ENCODE measurements at places on chromosomes 12 and 14.

DNA sequence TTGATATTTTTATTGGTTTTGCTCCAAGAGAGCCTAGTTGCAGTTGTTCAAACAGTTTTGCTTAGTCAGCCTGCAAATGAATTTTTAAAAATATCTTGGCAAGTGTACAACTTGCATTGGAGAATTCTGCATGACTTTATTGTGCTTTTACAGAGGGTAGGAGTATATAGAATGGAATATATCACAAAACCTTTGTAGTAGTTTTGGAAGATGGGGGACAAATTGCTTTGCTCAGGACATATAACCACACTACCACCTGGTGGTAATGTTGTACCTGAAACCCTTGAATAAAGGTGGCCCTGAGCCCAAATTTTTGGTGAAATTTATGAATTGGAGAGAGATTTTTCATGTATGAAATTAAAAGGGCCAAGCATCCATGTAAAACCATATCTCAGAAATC lies 645.2 kb downstream of the MED13L start:
- no peak for DNase-seq

- DNase-seq = no peak
Measured at GRCh38 chr14:99272632-99272898, 568 bp upstream of the BCL11B start.

DNA sequence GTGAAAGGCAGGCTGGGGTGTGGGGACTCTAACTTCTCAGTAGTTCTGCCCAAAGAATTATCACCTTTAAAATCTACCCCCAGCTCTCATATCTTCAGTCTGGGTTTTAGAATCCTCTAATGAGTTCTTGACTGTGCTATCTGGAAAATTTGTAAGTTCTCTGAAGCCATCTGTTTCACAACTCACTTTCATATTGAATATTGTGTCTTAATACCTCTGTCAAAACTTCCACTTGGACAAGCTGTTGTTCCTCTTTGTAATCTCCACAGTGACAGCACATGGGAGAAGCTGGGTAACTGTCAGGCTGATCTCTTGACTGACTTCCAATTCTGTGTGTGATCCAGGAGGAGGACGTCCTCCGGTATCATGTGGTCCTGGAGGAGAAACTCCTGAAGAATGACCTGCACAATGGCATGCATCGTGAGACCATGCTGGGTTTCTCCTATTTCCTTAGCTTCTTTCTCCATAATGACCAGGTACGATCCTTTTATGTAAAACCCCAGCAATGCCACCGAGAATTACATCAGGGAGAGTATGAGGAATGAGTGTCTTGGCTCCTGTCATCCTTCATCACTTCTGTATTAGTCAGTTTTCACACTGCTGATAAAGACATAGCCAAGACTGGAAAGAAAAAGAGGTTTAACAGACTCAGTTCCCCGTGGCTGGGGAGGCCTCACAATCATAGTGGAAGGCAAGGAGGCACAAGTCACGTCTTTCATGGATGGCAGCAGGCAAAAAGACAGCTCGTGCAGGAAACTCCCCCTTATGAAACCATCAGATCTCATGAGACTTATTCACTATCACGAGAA lies 111.9 kb downstream of the STAB2 start:
- no peak for DNase-seq

DNA sequence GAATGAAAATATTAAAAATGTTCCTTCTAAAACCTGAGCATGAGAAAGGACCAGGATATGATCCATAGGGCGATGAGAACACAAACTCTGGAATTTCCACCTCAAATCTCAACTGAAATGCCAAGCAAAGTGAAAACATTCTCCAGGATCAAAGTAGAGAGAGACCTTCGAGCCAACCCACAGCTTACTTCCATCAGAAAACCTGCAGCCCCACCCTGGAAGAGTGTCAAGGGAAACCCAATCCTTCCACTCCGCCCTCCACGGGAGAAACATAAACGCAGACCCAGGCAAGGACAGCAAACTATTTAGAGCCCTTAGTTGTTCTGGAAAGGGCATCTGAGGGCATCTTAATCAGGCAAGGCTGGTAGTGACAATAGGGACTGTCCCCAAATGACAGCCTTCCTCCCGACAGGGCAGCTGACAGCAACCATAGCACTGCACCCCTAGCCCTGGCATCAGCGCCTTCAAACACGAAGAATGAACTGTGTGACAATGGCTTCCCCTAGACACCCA lies 21.8 kb downstream of the SLC15A4 start:
- DNase-seq = peak; percentile 47

GRCh38 chr12:106097011-106097410 lies 41.7 kb downstream of the NUAK1 start:
- peak; percentile 29 for DNase-seq

GRCh38 chr12:27469176-27469736 lies 22.7 kb downstream of the SMCO2 start:
- no peak for DNase-seq

GRCh38 chr14:94363151-94363624 lies 25.2 kb downstream of the SERPINA1 start:
- DNase-seq = no peak

GRCh38 chr14:53190938-53191337 lies 37.8 kb upstream of the DDHD1 start:
- DNase-seq = no peak

DNA sequence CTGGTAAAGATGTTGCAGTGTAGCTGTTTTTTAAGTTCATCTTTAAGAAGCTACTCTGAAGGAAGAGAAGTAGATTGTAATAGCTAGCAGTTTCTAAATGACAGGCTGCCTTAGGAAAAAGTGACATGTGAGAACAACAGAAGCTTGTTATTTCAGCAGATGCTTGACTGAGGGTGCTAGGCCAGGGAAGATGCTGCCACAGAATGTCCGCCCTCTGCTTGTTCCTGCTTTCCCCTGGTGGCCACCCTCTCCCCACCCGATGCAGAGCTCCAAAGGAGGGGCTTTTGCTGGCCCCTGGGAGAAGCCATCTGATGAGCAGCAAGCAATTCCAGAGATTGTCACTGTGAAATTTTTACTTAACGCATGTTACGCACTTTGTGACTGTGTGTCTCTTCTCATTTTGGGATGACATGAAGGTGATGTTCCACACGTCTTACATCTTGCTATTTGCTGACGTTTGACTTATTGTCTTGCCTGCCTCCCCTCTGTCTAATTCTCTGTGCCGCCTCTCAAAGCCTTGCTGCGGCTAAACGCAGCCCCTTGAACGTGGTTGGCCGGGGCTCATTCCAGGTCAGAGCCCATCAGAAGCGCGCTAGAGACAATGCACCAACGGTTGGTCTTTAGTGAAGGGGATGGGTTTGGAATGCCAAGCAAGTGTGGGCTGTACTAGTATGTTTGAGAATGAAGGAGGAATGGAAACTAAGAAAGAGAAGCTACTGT lies 44.8 kb downstream of the WDR20 start:
- no peak for DNase-seq

- DNase-seq = no peak
Measured at GRCh38 chr12:96510306-96510764, 21.0 kb downstream of the CFAP54 start.

GRCh38 chr12:10753059-10753458 lies 29.9 kb upstream of the YBX3 start:
- peak; percentile 91 for DNase-seq

GRCh38 chr12:89833337-89834252 lies 125.0 kb upstream of the ATP2B1 start:
- no peak for DNase-seq

GRCh38 chr12:130154276-130155070 lies 7.8 kb upstream of the FZD10 start:
- no peak for DNase-seq

DNA sequence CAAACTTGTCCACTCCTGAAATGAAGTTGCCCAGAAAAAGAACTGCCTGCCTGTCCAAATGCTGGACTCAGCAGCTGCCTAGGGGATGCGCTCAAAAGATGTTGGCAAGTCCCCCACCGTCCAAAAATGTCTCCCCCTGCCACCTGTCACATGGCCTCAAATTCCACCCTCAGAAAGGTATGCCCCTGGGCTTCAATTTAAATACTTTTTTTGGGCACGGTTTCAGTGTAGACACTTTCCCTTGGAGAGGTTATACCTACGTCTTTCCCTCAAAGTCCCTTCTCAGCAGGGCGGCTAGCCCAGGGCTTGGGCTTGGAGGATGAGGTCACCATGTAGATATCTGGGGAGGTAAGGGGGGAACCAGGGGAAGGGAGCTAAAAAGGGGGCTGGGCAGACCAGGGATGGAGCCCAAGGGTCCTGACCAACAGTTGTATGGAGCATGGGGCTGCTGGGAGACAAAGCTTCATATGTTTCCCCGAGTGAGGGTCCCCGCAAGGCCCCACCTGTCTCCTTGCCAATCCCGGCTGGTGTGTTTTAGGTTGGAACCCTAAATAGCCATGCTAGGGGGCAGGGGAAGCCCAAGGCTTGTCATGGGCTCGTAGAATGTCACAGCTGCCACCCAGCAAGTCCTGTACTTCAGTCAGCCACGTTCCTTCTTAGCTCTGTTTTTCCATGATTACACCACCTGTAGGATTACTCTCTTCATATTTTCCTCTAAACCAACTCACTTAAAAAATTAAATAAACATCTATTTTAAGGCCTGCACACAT lies 131.2 kb upstream of the TBX3 start:
- no peak for DNase-seq

- no peak for DNase-seq
Measured at GRCh38 chr12:13744561-13744960, 236.8 kb downstream of the GRIN2B start.

DNA sequence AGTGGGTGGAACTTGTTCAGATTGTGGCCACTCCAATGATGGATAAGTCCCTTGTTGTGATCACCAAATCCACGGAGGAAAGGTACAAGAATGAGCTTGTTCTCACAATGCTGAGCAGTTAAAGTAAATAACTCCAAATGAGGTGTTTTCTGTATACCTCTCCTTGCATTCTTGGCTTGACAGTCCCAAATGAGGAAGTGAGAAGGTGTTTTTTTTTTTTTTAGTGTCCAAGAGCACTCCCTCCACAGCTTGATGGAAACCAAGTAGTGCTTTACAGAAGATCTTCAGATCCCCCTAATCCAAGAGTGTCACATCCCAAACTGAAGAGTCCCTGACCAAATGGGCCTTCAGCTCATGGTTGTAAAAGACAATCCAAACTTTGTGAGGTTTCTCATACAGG lies 153.6 kb downstream of the ATP23 start:
- no peak for DNase-seq

- DNase-seq = no peak
Measured at GRCh38 chr12:104059963-104060362, 4.4 kb upstream of the HCFC2 start.
